ENCODE measurements at places on chromosomes 2 and 18. TPM values are rescaled to one million over a fixed set of nuclear protein-coding genes. Genes with fewer than 3 reads are reported as not detected.

KIAA2012 gene
- total RNA-seq, result not detected

CFC1 gene
- total RNA-seq, result not detected

CNGA3 gene
- not detected for total RNA-seq

FAM237A gene
- total RNA-seq, result not detected

ATP6V1C2 gene
- total RNA-seq, result 0.14 TPM

PDE6D gene
- 23.4 TPM for total RNA-seq

POTEC gene
- total RNA-seq, result not detected

KLHL41 gene
- total RNA-seq, result 0.37 TPM

CCDC148 gene
- total RNA-seq, result 0.39 TPM

SFT2D3 gene
- total RNA-seq, result 6.9 TPM

TMEM198 gene
- total RNA-seq, result 0.90 TPM

PTPRN gene
- 1.9 TPM for total RNA-seq

EMILIN2 gene
- 8.3 TPM for total RNA-seq

ACTR2 gene
- 176 TPM for total RNA-seq

RASGRP3 gene
- 1.1 TPM for total RNA-seq

DSG3 gene
- total RNA-seq, result 0.01 TPM

APCDD1 gene
- 0.14 TPM for total RNA-seq

GKN2 gene
- 2.4 TPM for total RNA-seq

CYTIP gene
- total RNA-seq, result not detected

GKN1 gene
- total RNA-seq, result 0.83 TPM

HOXD3 gene
- total RNA-seq, result 0.20 TPM

C2orf80 gene
- not detected for total RNA-seq

TDRD15 gene
- not detected for total RNA-seq

BOLL gene
- total RNA-seq, result not detected

NGEF gene
- 21.6 TPM for total RNA-seq

CTNNA2 gene
- total RNA-seq, result 0.35 TPM

TFPI gene
- 55.3 TPM for total RNA-seq

HOXD1 gene
- 0.16 TPM for total RNA-seq

MYOM1 gene
- total RNA-seq, result 0.05 TPM

ABCG8 gene
- total RNA-seq, result not detected

RGPD5 gene
- total RNA-seq, result 7.8 TPM

GBX2 gene
- total RNA-seq, result 3.1 TPM

FHOD3 gene
- total RNA-seq, result 2.8 TPM

CCDC68 gene
- total RNA-seq, result 3.8 TPM

FAM110C gene
- total RNA-seq, result 0.09 TPM

SIGLEC15 gene
- 0.09 TPM for total RNA-seq

PPIL3 gene
- 26.6 TPM for total RNA-seq

SERPINB13 gene
- total RNA-seq, result not detected

ZBTB7C gene
- total RNA-seq, result 0.02 TPM

MDH1B gene
- 1.6 TPM for total RNA-seq

SP140 gene
- 0.45 TPM for total RNA-seq

PHOSPHO2 gene
- 3.2 TPM for total RNA-seq

FSHR gene
- not detected for total RNA-seq

CTIF gene
- 13.3 TPM for total RNA-seq

EMILIN1 gene
- 0.48 TPM for total RNA-seq

AGBL5 gene
- 33.6 TPM for total RNA-seq

ITPRIPL1 gene
- not detected for total RNA-seq

FABP1 gene
- total RNA-seq, result not detected

PRSS56 gene
- total RNA-seq, result 0.14 TPM

MARCO gene
- total RNA-seq, result 0.08 TPM

IL36G gene
- total RNA-seq, result not detected
